Sigmoid colon (tissue), 7 donors: ENCODE measurements at places on chromosomes 2 and 18. TPM values are rescaled to one million over a fixed set of nuclear protein-coding genes. Genes with fewer than 3 reads are reported as not detected.

- DNase-seq, result peak; percentile 36
These were observed 6.6 kb upstream of the NTSR2 start for GRCh38 chr2:11676640-11677039.

DNA sequence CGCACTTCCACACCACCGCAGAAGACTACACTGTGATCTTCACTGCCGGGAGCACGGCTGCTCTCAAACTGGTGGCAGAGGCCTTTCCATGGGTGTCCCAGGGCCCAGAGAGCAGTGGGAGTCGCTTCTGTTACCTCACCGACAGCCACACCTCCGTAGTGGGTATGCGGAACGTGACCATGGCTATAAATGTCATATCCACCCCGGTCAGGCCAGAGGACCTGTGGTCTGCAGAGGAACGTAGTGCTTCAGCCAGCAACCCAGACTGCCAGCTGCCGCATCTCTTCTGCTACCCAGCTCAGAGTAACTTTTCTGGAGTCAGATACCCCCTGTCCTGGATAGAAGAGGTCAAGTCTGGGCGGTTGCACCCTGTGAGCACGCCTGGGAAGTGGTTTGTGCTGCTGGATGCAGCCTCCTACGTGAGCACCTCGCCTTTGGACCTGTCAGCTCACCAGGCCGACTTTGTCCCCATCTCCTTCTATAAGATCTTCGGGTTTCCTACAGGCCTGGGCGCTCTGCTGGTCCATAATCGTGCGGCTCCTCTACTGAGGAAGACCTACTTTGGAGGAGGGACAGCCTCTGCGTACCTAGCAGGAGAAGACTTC is 12.5 kb downstream of the MOCOS start:
- no peak for DNase-seq

DNA sequence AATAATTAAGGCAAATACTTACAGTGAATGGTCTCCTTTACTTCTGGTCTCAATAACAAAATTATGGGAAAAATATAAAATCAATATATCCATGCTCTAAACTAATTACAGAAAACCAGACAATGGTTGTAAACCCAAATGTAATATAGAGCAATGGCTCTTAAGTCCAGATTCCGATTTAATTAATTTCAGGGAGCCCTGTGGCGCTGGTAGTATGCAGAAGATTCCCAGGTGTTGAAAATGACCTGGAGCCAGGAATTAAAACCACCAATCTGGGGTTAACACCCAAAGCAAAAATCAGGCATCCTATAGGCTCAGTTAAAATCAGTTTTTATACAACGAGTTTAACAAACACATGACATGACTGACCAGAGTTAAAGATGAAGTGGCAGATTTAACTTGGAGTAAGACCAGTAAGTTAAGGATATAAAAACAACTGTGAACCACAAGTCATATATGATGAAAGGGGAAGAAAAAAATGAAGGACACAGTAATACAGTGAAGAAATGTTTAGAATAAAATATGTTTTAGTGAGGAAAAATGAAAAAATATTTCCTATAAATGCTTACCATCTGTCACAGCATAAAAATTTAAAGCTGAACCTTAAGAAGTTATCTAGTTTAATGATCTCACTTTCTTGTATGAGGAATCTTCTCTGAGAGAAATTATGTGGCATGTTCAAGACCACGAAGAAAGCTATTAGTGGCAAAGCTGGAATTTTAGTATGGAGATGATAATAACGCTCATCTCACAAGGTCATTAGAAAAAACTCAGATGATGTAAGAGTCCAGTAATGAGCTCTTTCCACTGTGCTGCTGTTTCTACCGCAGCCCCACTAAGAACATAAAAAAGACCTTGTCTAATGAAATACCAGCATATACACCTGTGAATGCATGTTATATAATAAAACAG is 45.8 kb upstream of the FLACC1 start:
- no peak for DNase-seq

DNA sequence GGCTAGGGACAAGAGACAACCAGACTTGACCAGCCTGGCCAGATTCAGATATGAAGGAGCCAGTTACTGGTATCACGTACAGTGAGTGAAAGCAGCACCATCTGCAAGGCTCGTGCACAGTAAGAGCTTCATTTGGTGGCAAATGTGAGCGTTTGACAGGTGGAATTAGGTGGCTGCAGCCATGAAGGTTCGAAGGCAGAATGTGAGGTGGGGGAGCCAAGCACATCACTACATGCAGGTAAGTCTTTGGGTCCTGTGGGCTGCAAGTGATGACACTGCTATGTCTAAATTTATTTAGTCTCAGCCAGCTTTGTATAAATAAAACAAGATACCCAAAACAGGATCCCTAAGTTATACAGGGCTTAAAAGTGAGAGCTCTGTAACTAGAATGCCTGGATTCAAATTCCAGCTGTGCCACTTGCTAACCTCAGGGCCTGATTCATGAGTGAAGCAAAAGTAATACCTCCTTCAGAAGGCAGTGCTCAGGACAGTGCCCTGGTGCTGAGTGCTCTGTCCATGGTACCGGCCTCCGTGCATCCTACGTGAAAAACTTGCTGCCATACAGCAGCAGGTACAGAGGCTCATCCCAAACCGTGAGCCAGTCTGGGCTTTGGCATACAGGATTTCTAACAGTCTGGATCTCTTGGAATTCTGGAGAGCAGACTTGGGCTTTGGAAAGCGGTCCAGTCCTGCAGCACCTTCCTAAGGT is 18.6 kb downstream of the DDX18 start:
- DNase-seq, result no peak

DNA sequence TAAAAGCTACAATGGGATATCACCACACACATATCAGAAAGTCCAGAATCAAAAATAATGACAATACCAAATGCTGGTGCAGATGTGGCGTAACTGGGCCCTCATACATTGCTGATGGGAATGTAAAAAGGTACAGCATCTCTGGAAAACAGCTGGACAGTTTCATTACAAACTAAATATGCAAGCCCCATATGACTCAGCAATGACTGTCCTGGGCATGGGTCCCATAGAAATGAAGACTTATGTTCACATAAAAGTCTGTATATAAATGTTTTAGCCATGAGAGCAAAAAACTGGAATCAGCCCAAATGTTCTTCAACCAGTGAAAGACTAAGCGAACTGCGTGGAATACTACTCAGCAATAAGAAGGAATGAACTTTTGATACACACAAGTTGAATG is 56.7 kb downstream of the ALPK2 start:
- DNase-seq, result peak; percentile 85

DNA sequence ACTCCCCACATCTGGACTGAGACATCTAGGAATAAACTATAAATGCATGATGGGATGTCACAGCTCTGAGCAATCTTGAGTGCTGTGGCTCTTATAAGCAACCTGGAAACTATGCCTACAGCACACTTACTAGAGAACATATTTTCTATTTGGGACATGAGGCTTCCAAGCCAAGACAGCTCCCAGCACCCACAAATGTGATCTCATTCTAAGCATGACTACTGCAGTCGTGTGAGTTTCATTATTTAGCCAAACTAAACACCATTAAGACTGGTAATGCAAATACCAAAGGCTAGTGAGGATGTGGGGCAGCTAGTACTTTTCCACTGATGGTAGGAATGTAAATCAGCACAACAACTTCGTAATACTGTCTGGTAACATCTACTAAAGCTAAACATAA is 72.5 kb downstream of the RTTN start:
- DNase-seq, result no peak

DNA sequence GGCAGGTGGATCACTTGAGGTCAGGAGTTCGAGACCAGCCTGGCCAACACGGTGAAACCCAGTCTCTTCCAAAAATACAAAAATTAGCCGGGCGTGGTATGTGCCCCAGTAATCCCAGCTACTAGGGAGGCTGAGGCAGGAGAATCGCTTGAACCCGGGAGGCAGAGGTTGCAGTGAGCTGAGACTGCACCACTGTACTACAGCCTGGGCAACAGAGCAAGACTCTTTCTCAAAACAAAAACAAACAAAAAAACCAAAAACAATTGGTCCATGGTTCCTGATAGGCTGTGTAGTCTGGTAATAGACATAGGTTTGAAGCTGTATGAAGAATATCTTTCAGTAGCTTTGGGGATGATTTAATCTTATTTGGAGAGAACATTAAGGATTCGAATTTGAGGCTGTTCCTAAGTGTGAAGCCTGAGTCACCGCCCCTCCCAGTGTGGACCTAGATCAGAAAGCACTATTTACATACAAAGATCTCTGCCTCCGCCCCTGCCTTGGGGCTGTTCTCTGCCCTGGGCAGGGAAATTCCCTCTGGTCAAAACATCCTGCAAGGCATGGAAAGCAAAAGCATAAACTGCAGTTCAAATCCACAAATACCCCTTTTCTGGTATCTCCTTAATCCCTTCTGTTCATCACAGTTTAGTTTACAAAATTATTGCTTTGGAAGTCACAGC is 52.8 kb upstream of the PMAIP1 start:
- peak; percentile 65 for DNase-seq

- DNase-seq, result no peak
These were observed 43.7 kb downstream of the ZAP70 start for GRCh38 chr2:97757062-97757461.

DNA sequence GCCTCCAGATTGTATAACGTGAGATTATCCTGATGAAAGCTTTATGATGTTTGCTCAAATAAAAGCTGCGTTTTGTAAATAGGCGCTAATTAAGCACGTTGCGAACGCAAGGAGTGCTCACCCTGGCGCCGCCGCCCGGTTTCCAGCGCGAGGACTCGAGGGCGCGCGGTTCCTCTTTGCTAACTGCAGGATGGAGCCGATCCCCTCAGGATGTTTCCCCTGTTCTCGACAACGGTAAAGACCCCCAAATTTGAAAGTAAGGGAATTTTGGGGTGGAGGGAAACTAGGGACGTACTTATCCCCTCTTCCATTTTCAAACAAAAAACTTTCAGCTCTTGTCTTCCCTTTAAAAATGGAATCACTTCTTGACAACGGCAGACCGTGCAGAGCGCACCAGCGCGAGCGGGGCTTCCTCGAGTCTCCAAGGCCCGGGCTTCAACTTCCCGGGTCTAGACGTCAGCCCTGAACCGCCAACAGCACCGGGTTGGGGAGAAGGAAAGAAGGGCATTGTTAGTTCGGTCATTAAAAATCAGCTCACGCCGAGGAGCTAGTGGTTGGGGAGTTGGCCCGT is 1.1 kb upstream of the GBX2 start:
- DNase-seq, result peak; percentile 45

DNA sequence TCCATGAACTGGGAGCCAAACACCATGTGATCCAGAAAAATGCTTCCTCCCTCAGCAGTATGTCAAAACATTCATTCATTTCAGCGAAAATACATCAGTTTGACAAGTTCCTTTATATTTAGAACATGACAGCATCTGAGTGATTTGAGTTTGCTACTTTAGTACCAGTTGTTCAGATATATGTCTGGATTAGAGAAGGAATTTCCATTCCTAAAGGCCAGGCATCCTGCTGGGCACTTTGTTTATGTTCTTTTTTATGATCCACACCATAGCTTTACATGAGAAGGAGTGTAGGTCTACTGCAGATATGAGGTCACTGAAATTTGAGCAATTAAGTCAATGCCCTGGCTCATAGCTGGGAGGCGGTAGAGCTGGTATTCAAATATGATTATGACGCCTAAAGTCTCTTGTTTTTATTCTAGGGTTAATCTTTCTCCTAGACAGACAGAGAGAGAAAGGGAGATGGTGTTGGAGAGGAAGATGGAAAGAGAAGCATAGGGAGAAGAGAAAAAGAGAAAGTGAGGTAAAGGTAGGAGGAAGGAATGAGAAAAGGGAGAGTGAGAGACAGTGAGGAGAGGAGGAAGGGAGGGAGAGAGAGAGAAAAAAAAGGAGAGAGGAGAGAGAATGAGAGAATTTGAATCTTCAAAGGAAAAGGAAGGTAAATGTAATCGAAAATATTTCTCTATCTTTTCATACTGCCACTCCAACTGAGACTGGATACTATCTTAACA is 839.5 kb upstream of the FANCL start:
- no peak for DNase-seq

- DNase-seq, result no peak
These were observed 244.9 kb upstream of the EPHA4 start for GRCh38 chr2:221817052-221817451.

- DNase-seq, result no peak
These were observed 160.0 kb upstream of the PGAP1 start for GRCh38 chr2:197086500-197086899.

DNA sequence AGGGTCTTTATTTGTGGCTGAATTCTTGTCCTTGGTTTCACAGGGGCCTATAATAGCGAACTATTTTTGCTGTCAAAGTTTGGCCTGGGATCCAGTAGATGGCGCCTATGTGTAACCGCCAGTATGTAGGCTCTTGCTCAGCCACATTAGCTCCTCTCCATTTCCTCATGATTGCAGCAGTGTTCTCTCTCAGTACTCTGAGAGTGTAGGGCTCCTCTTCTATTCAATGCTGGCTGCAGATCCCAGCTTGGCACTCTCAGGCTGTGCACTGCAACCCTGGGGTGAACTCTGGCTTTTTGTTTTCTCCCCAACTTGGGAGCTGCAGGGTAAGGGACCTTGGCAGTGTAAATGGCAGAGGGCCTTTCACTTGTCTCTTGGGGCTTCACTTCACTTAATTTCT is 344.6 kb upstream of the CHAC2 start:
- no peak for DNase-seq

DNA sequence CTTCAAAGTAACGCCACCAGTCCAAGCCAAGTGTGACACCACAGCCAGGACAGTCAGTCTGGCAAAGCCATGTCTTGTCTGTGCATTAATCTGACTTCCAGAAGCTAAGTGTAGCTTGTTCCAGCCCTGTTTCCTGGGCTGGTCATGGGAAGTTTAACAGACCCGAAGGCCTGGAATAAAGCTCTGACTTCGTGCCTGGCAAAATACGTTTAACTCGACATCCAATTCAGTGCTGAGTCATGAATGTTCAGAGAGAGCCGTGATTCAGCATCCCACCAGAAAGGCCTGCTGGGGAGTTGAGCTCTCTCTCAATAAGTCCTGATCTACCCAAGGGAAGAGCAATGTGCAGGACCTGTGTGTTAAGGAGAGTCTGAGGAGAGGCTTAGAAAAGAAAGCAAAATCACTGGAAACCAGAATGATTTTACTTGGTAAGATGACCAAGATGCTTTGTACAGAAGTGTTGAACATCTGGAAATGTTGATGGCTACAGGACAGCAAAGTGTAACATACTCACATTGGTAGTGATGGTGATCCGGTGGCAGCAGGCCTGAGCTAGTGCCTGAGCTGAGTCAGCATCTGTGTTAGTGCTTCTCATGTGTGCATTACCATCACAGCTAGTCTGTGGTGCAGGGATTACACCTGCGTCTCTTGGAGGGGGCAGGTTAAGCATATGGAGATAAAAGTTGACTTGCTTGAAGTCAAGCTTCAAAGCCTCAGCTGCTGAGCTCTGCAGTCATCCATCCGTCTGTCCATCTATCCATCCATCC is 743.7 kb upstream of the HS6ST1 start:
- DNase-seq, result no peak

Gene MALL
- 5.8 TPM for total RNA-seq

Gene LBX2
- total RNA-seq, result not detected

Gene MYO7B
- 1.4 TPM for total RNA-seq

Gene PAX8
- total RNA-seq, result not detected

Gene ALKAL2
- 0.33 TPM for total RNA-seq

Gene SP100
- total RNA-seq, result 106 TPM

Gene C2orf76
- total RNA-seq, result 18.2 TPM

Gene TANC1
- total RNA-seq, result 62.7 TPM

Gene CNDP1
- not detected for total RNA-seq

Gene SERPINB13
- not detected for total RNA-seq
